ENCODE measurements at places on chromosomes 16 and 17.

GRCh38 chr17:30580916-30581315 is 103.7 kb downstream of the GOSR1 start:
- no peak for DNase-seq

- peak; percentile 69 for DNase-seq
These were observed 596 bp upstream of the PFN1 start for GRCh38 chr17:4948931-4949320.

DNA sequence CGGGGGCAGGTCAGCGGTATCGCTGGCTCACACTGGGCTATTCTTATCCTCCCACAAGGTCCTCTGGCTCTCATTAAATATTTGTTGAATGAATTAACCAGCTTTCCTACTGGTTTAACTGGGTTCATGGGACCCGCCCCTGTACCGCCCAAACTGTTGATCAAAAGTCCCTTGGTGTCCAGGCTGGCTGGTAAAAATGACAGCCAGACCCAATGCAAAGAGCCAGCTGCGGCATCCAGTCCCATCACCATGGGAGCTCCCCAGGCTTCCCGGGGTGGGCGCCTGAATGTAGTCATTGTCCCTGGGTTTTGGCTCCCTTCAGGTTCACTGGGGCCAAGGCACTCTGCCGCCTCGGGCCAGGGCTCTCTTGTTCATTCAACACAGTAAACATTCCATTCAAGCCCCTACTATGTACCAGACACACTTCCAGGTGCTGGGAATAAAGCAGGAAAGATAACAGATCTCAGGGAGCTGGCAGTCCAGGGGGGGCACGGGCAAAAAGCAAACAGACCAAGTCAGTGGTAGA is 11.7 kb upstream of the ATP2C2 start:
- DNase-seq, result no peak

GRCh38 chr17:7080456-7081041 is 498 bp upstream of the CLEC10A start:
- DNase-seq, result no peak

GRCh38 chr17:3559270-3559645 is 1.6 kb upstream of the TRPV3 start:
- DNase-seq, result no peak
